Subcutaneous adipose tissue (tissue), 4 donors: ENCODE measurements at places on chromosomes 2 and 18. TPM values are rescaled to one million over a fixed set of nuclear protein-coding genes. Genes with fewer than 3 reads are reported as not detected.

DNAH7 gene
- total RNA-seq, result 0.82 TPM

CGREF1 gene
- 8.2 TPM for total RNA-seq

KLHL30 gene
- 1.9 TPM for total RNA-seq

GPR45 gene
- total RNA-seq, result not detected

RTP5 gene
- total RNA-seq, result not detected

PKDCC gene
- 150 TPM for total RNA-seq

FHOD3 gene
- 4.9 TPM for total RNA-seq
